ENCODE measurements at places on chromosomes 11 and 22.

DNA sequence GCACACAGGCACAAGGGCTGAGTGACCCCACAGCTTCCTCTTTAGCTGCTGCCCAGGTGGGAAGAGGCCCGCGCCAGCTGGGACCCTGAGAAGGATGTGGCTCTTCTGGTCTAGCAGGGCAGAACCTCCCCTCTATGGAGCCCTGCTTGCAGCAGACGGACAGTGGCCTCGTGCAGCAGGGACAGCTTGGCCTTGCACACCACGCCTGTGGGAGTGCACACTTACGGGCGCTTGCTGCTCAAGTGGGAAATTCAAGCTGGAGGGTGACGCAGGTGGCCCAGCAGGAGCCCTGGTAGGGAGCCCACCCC is 971.4 kb downstream of the BRD1 start:
- no peak for DNase-seq

DNA sequence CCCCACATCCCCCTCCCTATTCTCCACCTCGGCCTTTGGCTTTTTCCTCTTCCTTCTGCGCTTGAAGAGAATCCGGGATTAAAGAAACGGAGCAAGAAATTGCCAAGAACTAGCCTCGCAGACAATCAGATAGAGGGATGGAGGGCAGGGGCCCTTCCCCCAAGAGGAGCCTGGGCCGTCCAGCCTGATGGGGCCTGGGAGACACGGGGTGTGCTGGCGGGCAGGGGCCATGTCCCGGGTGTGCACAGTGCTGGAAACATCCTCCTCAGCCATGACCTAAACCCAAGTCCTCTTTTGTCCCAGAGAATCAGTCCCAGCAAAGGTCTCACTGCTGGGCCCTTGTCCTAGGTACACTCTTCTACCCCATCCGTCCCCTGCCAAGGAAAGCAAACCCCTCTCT is 47.7 kb upstream of the LMO1 start:
- no peak for DNase-seq

- no peak for DNase-seq
Observed at GRCh38 chr11:10529279-10529678, 11.7 kb downstream of the RNF141 start.

DNA sequence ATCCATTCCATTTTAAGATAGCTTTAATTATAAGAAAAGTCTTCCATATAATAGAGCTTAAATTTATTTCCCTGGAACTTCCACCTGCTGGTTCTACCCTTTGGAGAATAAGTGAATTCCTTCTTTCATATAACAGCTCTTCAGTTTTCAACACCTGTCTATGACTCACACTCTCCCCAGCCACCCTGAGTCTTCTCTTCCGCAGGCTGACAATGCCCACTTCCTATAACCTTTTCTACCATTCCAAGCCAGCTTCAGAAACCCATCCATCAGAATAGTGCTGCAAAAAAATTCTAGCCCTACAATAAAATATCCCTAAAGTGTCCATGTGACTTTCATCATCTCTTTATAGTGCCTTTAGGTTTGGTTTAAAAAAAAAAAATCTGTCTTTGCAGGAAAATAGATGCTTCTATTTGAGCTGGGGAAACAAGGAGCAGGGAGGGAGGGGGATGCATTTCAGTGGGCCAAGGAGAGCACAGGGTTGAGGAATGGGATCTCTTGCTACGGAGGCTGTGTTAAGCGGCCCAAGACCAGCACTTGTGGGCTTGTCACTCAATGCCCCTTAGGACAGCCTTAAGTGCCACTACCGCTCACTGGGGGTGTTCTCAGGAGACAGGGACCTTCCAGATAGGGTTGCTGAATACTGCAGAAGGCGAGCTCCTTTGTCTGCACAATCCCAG is 178.6 kb downstream of the DSCAML1 start:
- peak; percentile 11 for DNase-seq

DNA sequence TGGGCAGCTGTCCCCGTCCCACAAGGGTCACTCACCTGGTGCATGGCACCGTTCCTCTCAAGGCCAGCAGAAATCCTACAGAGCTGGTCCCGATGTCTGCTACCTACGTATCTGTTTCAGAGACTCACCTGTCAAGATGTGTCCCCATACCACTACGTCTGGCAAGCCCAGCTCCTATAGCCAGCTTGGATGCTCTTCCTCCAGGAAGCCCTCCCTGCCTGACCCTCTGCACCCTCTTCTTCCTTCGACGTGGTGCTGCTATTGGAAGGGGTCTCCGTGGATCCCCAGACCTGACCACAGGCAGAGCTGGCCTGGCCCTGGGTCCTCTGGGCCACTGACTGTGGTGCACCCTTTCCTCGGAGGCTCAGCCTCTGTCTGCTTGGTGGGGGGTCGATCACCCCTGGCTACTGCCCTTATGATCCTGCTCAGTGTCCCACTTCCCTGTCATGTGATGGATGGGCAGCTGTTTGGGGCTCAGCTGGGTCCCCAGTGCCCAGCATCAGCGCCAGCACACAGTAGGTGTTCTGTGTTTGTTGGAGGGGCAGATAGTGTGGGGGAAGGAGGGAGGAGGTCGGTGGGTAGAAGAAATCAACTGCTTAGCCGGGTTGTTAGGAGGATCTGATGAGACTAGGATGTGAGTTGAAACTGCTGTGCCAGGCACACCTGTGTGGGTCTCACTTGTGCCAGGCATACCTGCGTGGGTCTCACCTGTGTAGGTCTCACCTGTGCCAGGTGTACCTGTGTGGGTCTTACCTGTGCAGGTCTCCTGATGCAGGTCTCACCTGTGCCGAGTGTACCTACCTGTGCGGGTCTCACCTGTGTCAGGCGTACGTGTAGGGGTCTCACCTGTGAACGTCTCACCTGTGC is 21.7 kb upstream of the ARHGAP8 start:
- no peak for DNase-seq

- DNase-seq: no peak
Observed at GRCh38 chr11:88631497-88631896, 294.0 kb upstream of the CTSC start.

DNA sequence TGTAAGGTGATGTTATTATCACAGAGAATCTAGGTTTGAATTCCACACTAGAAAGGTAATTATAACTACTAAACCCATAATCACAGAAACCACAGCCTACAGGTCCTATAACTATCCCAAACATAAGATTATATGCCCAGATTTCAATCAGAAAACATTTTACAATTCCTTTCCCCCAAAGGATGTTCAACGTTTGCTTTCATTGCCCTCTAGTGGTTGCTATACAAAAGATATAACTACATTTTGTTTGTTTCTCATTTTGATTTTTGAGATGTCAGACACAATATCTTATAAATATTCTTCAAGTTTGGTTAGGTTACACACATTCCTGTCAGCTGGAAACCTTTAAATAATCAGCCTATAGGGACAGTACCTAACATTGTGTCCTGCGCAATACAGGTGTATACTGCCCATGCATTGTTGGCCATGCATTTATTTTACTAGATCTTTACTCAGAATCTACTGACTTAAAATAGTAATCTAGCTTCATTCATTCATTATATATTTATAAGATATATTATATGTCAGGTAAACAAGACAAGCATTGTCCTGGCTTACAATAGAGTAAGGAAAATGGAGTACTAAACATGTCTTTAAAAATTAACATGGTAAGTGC is 530.5 kb upstream of the CCDC90B start:
- DNase-seq: peak; percentile 64

GRCh38 chr11:120657306-120658070 is 145.9 kb downstream of the GRIK4 start:
- DNase-seq: no peak

DNA sequence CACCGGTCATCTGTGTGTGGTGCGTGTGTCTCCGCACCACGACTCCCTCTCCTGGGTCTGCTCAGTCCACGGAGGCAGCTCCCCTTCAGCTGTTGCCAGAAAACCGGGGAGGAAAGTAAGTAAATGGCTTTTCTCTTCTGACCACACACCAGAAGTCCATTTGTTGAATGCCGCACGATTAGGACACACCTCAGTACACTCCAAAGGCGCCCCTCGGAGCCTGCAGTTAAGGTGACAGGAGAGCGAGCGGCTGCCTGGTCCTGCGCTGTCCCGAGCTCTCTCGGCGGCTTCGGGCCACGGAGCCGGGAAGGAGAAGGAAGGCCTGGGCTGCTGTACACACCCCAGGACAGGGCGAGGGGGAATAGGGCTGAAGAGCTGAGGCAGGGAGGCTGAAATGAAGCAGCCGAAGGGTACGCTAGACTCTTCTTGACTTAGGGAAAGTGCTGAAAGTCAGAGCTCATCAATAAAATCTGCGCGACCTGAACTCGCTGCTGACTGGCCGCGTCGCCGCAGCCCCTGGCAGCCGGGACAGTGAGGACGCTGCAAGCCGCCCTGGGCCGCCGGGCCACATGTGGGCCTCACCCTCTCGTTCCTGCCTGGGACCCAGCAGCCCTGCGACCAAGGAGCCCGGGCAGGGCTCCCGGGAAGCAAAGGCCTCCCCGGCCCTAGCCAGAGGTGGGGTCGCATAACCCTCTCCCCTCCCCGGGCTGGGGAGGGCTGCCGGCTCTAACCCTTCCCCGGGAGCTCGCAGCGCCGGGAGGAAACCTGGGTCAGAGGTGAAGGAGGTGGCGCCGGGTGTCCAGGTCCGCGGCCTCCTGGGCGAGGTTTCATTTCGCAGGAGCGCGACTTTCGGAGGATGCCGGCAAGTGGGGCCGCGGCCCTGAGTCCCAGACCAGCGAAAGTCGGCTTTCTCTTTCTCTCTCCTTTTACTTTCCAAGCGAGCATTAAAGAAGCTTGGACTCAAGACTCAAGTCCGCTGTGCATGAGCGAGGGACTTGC is 1.6 kb upstream of the PAX6 start:
- peak; percentile 36 for DNase-seq
